Stimulated activated CD4-positive, alpha-beta T cell treated with anti-CD3 and anti-CD28 coated beads, Interleukin-1b, Interleukin-23, amount 100 ng/mL, for 48 hours (primary cell): ENCODE measurements at places on chromosomes 1 and 21.

DNA sequence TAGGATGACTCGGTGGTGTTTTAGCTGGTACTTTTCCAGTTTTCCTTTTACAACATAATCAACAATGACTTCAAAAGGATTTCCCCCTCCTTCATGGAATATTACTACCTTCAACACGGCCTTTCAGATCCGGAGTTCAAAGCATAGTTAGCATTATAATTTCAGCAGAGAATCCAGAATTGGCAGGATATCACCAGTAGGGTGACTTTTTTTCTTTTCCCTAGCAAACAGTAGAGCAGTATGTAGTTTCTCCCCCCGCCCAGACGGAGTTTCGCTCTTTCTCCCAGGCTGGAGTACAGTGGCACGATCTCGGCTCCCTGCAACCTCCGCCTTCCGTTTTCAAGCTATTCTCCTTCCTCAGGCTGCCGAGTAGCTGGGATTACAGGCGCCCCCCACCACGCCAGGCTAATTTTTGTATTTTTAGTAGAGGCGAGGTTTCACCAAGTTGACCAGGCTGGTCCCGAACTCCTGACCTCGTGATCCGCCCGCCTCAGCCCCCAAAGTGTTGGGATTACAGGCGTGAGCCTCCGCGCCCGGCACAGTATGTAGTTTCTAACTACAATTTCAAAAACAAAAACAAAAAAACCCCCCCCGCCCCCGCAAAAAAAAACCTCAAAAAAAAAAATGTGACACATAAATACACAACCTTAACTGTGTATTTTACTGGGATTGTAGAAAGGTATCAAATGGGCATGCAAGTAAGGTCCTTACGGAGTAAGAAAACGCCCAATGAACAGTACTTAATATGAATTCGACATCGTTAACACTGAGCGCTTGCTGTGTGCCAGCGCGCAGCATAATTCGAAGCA, 1.5 kb upstream of the COX20 start:
- DNase-seq, result peak; percentile 59

DNA sequence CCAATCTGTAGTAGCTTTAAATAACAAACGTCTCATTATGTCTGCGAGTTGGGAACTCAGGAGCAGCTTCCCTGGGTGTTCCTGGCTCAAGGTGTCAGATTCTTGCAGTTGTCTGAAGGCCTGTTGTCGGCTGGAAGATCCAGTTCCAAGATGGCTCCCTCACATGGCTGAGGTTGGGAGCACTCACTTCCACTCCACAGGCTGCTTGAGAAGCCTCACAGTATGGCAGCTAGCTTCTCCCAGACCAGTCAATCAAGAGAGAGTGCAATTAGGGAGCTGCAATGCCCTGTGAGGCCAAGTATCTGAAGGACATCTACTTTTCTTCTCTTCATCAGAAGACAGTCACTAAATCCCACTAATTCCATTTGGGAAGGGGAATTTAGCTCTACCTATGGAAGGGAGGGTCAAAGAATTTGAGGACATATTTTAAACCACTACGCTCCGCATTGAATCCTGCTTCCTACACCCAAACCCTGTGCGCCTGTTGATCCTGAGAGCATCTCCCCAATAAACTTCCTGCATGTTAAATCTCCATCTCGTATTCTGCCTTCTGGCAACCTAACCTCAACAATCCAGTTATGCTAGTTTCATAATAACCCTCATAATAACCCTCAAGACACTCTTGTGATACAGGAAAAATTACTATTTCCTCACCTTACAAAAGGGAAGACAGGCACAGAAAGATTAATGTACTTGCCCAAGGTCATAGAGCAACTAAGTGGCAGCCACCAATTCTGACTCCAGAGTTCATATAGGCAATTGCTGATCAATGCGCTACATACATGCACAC, 3.6 kb upstream of the VPS26C start:
- DNase-seq, result no peak

- no peak for DNase-seq
Observed at GRCh38 chr1:173415490-173415889, 61.6 kb upstream of the PRDX6 start.

- DNase-seq, result no peak
Observed at GRCh38 chr1:107877092-107877491, 87.9 kb downstream of the VAV3 start.

DNA sequence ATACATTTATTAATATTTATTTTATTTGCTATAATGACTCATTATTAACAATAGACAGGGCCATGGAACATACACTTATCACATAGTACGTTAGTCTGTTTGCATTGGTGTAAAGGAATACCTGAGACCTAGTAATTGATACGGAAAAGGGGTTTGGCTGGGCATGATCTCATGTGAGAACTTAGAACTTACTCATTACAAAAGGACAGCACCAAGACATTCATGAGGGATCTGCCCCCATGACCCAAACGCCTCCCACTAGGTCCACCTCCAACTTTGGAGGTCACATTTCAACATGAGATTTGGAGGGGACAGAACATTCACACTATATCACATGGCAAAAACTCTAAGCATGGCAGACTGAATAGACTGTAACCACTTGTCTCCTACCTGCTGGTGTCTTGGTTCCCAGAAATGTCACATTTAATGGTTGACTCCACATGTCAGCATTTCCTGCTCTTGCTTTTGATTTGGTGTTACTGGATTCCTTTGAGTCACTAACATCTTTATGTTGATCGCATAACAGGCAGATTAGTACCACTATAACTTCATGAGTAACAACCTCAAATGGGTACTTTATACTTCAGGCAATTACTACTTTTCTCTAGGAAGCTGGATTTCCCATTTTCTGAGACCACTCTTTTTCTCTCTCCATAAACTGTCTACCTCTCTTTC, 3.5 kb upstream of the C1orf116 start:
- DNase-seq, result no peak

GRCh38 chr1:182119631-182120030, 58.1 kb upstream of the ZNF648 start:
- DNase-seq, result no peak
